ENCODE measurements at places on chromosomes 13 and 19. TPM values are rescaled to one million over a fixed set of nuclear protein-coding genes. Genes with fewer than 3 reads are reported as not detected.

The ATP1A3 gene
- not detected for polyA plus RNA-seq

The CEACAM4 gene
- not detected for polyA plus RNA-seq

The C19orf81 gene
- polyA plus RNA-seq, result not detected

The ZNF8 gene
- 0.78 TPM for polyA plus RNA-seq

The GRIK5 gene
- polyA plus RNA-seq, result 0.08 TPM

The SIGLEC12 gene
- polyA plus RNA-seq, result 0.06 TPM

The CFD gene
- polyA plus RNA-seq, result 0.40 TPM

The ZNF536 gene
- polyA plus RNA-seq, result not detected

The FOXA3 gene
- not detected for polyA plus RNA-seq

Data from GM12878 (cell line).